ENCODE measurements at places on chromosomes 12 and 14.

GRCh38 chr12:84763107-84763506 is 149.5 kb downstream of the SLC6A15 start:
- peak; percentile 64 for DNase-seq

- peak; percentile 64 for DNase-seq
These were observed 16.6 kb downstream of the FBRSL1 start for GRCh38 chr12:132506328-132507160.

DNA sequence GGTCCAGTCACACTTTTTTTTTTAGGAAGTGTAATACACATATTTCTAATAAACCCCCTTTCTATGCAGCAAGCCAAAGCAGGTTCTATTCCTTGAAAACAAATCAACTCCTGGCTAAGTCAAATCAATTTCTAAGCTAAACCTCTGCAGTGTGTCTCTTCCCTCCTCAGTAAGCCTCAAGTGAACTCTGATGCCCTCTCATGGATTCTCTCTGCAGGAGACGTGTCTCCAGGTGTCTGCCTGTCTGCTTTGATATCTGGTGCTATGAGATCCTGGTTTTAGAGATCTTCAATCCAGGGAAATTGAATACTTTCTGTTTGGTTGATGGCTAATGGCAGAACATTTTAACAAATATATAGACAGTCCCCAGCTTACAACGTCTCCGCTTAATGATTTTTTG is 791.7 kb downstream of the AACS start:
- DNase-seq: no peak

DNA sequence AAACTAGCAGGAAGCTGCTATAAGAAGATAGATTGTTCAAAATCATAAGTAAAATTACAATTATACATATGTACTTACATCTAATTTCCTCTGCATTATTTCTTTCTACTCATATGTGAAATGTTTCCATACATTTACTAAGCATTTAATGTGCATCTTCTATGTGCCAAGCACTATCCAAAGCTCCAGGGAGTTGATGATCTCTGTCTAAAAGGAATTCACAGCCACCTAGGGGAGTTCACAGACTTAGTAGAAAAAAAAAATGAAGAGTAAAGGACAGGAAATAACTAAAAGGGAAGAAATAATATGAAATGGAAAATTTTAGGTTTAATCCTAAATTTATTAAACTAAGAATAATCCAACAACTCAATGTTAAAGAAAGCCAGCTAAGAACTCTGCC is 91.7 kb downstream of the EFCAB11 start:
- DNase-seq: peak; percentile 25

- peak; percentile 52 for DNase-seq
These were observed 35.9 kb downstream of the FBLN5 start for GRCh38 chr14:91911474-91912032.

DNA sequence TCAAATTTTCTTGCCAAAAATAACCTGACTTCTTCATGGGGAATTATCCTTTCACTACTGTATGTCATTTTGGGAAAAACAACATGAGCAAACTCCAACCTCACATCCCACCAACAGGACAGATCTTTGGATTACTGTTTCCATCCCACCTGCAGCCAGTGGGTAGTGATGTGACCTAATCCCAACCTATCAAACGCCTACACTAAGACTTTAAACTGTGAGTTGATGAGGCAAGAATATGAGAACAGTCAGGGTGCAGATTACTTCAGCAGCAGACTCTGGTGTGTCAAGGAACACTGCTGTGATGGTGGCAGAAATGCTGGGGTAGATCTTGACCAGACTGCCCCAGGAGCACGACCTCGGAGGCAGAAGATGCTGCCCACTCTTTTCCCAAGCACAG is 293.2 kb downstream of the DUSP6 start:
- DNase-seq: peak; percentile 24

DNA sequence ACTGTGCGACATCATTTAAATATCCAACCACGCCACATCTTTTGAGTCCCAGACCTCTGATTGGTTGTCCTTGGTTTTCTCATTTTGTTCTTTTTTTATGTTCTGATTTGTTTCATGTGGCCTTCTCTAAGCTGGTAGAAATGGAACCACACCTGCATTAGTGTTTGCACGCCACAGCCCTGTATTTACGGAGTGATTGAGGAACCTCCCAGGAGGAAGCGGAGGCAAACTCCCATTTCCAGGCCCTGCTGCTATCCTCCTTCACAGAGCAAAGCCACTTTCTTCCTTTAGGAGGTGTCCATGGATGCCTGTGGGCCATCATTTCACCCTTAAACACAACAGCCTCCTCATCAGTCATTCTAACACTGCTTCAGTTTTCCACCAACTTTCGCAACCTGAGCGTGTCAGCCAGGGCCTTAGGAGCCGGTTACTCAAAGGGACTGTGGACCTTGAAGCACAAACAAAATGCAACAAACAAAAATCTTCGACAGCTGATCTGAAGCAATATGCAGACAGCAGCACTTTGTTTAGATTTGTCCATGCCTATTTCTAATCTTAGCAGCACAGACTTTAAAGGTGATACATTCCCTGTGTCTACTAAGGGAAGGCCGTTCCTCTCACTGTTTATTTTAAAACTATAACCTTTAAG is 1258.1 kb upstream of the TMEM132C start:
- no peak for DNase-seq

DNA sequence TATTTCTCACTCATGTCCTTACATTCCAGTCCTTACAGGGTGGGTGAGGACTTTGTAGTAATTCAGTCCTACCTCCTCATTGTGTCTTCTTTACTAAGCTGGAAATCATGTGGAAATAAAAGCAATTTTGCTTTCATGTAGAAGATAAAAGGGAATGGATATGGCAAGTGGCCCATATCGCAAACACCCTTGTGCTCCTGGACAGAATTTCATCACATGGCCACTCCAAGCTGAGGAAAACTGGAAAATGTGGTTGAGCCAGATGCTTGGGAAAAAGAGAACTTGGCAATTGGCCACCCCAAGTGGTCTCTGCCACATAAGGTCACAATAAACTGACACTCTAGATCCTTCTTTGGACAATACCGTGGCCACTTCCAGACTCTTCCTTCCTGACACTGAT is 64.2 kb upstream of the IFNG-AS1 start:
- peak; percentile 19 for DNase-seq

Data from fibroblast of mammary gland (primary cell).